Pancreas (tissue), 10 donors: ENCODE measurements at places on chromosomes 5 and 9. TPM values are rescaled to one million over a fixed set of nuclear protein-coding genes. Genes with fewer than 3 reads are reported as not detected.

- H3K4me1 ChIP-seq: no peaks in the 10 kb centered on the region
- no peak for DNase-seq
- H3K4me3 ChIP-seq: no peak overlapping the region
Observed at GRCh38 chr5:157217289-157218024, 36.8 kb downstream of the ITK start.

DNA sequence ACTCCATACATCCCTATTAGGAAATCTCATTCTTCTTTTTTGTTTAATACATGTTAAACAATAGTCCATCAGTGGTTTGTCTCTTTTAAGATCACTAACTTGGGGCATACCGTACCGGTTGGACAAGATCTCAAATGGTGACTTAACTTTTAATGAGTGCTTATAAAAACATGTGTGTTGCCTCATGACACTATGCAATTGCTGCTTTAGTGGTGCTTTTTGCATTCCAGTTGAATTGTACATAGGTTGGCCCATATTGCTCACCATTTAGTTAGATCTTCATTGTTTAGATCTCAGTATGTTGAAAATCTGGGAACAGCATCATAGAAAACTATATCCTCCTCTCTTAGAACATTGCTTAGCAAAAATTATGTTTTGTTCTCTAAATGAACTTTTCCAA, 17.8 kb downstream of the C9orf85 start:
- H3K4me1 ChIP-seq: peaks cover 4% of the 10 kb centered on the region
- H3K27ac ChIP-seq: no peak overlapping the region
- no peaks in the 10 kb centered on the region for H3K36me3 ChIP-seq
- no peak overlapping the region for H3K4me3 ChIP-seq
- DNase-seq: no peak
- no peaks in the 10 kb centered on the region for H3K27me3 ChIP-seq

DNA sequence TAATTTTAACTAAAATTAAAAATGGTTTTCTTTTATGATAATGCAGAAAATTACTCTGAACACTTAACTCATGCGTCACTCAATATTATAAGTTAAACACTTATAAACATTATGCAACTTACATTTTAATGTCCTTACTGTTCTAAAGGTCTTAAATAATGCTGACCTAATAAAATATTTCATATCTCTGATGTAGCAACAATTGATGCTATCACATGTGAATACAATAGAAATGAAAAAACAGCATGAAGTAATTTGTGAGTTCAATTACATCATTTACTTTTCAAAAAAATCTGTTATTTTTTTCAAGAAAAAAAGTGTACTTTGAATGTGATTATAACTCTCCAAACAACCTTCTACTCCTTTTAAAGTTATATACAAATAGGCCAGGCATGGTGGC, 26.4 kb upstream of the REEP5 start:
- no peak overlapping the region for H3K4me3 ChIP-seq
- no peaks in the 10 kb centered on the region for H3K36me3 ChIP-seq
- no peaks in the 10 kb centered on the region for H3K27me3 ChIP-seq
- no peak for DNase-seq
- H3K27ac ChIP-seq: no peak overlapping the region
- no peaks in the 10 kb centered on the region for H3K4me1 ChIP-seq

GRCh38 chr5:109345699-109346098, 64.1 kb downstream of the PJA2 start:
- peaks cover 16% of the 10 kb centered on the region for H3K36me3 ChIP-seq
- H3K4me3 ChIP-seq: no peak overlapping the region
- no peaks in the 10 kb centered on the region for H3K27me3 ChIP-seq
- H3K27ac ChIP-seq: no peak overlapping the region
- no peaks in the 10 kb centered on the region for H3K4me1 ChIP-seq

DNA sequence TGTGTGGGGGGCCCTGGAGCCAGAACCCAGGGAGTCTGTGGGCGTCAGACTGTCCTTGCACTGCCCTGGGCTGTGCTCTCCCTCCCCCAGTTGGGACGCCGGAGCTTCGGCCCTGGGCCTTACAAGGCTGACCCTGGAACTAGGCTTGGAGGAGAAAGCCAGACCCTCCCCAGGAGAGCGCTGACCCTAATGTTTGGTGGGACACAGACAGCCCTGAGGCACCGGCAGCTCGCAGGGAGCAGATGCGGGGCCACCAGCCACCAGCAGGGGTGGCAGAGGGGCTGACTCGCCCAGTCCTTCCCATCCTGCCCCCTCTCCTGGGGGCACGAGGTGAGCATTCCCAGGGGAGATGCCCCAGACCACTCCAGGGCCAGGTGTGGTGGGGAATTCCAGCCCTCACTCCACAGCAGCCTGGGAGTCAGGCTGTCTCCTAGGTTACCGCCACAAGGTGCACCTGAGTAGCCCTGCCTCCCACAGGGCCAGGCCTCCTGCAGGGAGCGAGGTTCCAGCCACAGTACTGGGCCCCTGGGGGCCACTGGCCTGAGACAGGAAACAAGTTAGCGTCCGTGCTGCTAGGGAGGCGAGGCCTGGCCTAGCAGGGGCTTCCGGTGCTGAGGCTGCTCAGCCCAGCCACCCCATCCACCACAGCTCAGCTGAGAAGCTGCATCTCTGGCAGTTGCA, 134.6 kb downstream of the OLFM1 start:
- H3K27ac ChIP-seq: no peak overlapping the region
- DNase-seq: no peak
- no peaks in the 10 kb centered on the region for H3K27me3 ChIP-seq
- H3K4me3 ChIP-seq: no peak overlapping the region
- H3K36me3 ChIP-seq: no peaks in the 10 kb centered on the region

DNA sequence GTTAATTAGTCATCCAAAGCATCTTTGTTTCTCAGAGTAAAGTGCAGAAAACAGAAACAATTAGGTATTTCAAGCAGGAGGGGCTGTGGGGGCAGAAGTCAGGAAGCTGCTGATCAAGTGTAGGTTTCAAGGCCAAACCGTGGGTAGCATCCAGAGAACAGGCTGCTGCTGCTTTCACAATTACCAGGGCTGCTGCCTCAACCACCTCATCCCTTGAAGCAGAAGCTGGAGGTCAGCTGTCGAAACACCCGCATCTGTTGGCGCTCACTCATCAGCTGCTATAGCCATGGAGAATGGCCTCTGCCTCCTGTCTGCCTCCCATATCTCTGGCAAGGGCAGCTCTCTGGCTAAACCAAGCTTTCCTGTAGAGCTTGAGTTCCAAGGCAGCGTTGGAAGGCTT, 122.9 kb upstream of the OSMR start:
- H3K4me3 ChIP-seq: no peak overlapping the region
- H3K27ac ChIP-seq: no peak overlapping the region
- no peaks in the 10 kb centered on the region for H3K27me3 ChIP-seq
- DNase-seq: no peak

KIF4B gene
- not detected for polyA plus RNA-seq

ZNF354C gene
- 0.91 TPM for polyA plus RNA-seq

DNA sequence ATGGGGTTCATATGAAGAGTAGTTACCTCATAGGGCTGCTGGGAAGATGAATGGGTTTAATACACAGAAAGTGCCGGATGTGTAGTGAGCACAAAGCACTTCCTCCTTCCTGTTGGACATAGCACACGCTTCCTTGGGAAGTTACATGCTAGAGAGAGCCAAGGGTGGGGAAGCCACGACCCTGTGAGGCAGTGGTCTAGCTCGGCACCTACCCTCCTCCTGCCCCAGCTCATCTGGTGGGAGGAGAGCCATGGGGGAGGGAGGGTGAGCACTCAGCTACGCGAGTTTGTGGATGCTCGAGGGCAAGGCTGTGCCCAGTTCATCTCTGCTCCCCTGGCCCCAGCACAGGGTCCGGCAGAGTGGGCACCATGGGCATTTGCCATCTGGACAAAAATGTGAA, 43.6 kb upstream of the NEK6 start:
- no peaks in the 10 kb centered on the region for H3K27me3 ChIP-seq
- DNase-seq: no peak
- no peak overlapping the region for H3K27ac ChIP-seq
- H3K4me3 ChIP-seq: no peak overlapping the region
- no peaks in the 10 kb centered on the region for H3K4me1 ChIP-seq

PCDH12 gene
- polyA plus RNA-seq: 0.65 TPM

- H3K27ac ChIP-seq: no peak overlapping the region
- H3K4me3 ChIP-seq: no peak overlapping the region
- no peaks in the 10 kb centered on the region for H3K27me3 ChIP-seq
- H3K36me3 ChIP-seq: no peaks in the 10 kb centered on the region
Observed at GRCh38 chr5:102638316-102638715, 116.8 kb upstream of the PAM start.

YIPF5 gene
- polyA plus RNA-seq: 5.6 TPM

GRCh38 chr5:141192110-141192725, at the start of gene PCDHB10:
TSS of gene PCDHB10 (plus strand) at chr5:141192353. CDS start at chr5:141192553, 200 bp downstream.
- H3K4me3 ChIP-seq: no peak within 1 kb of the TSS
- H3K27ac ChIP-seq: no peak within 1 kb of the TSS
- H3K36me3 ChIP-seq: no peaks in the 10 kb centered on the region
- no peaks in the 10 kb centered on the region for H3K4me1 ChIP-seq
- no peaks in the 10 kb centered on the region for H3K27me3 ChIP-seq
- DNase-seq: no peak

DNA sequence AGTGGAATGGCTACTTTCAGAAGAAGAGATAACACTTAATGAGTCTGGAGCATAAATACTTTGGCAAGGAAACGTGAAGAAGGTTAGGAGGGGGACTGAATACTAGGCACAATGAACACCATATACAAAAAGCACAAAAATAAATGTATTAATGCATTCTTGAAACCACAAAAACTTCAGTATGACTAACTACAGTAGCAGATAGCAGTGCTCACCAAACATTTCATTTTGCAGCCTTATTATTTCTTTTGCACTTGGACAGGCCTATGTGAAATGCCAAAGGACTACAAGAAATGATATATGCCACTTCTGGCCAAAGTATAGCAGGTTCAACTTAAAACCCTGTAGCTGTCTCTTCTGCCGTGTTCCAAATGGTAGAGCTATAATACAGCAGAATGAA, 26.3 kb downstream of the UBQLN1 start:
- H3K4me3 ChIP-seq: no peak overlapping the region
- H3K4me1 ChIP-seq: peaks cover 9% of the 10 kb centered on the region
- no peaks in the 10 kb centered on the region for H3K27me3 ChIP-seq
- H3K27ac ChIP-seq: no peak overlapping the region
- H3K36me3 ChIP-seq: peaks cover 9% of the 10 kb centered on the region
- DNase-seq: no peak

DNA sequence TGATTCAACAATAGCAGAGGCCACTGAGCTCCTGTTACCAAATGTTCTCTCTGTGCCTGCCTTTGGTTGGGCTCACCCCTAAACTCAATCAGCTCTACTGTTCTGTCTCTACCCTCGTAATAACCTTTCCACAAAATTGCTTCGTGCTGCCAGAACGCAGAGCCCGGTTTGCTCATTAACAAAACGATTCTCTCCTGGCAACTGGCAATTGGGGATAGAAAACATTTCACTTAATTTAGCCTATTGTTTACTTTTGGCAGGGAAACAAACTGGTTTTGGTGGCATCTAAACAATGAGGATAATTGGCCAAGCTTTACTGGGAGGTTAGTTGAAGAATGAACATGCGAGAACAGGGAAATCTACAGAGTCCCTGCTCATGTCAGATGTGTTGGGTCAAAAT, 56.6 kb downstream of the SLC28A3 start:
- H3K4me3 ChIP-seq: no peak overlapping the region
- no peak for DNase-seq
- no peaks in the 10 kb centered on the region for H3K27me3 ChIP-seq
- no peak overlapping the region for H3K27ac ChIP-seq
- no peaks in the 10 kb centered on the region for H3K4me1 ChIP-seq

DNA sequence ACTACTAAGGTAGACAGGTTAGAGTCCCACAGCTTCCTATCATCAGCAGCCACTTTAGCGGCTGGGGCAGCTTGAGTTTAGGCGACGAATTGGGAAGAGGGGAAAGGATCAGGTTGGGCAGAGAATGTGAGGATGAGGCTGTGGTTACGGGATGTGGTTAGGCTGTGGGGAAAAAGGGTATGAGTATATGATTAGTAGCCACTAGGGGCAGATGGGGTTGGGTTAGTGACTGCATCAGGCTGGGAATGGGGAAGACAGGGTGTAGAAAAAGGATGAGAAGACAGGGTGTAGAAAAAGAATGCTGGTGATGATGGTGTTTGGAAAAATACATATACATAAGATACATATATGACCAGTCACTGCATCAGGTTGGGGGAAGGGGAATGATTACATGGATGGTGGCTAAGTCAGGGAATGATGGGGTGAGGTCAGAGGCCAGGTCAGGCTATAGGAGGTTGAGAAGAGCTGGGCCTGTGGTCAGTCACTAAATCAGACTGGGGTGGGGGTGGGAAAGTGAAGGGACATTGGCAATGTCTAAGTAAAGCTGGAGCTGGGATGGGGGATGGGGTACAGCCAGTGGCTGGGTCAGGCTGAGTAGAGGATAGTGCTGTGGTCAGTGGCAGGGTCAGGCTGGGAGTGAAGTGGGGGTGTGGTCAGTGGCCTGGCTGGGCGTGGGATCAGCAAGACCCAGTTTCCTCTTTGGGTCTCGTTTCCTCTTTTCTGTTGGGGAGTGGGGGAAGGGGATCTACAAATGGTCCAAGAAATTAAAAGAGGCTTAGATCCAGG, 2.1 kb downstream of the TLN1 start:
- peaks cover 26% of the 10 kb centered on the region for H3K4me1 ChIP-seq
- no peaks in the 10 kb centered on the region for H3K27me3 ChIP-seq
- DNase-seq: no peak
- no peaks in the 10 kb centered on the region for H3K36me3 ChIP-seq

DNA sequence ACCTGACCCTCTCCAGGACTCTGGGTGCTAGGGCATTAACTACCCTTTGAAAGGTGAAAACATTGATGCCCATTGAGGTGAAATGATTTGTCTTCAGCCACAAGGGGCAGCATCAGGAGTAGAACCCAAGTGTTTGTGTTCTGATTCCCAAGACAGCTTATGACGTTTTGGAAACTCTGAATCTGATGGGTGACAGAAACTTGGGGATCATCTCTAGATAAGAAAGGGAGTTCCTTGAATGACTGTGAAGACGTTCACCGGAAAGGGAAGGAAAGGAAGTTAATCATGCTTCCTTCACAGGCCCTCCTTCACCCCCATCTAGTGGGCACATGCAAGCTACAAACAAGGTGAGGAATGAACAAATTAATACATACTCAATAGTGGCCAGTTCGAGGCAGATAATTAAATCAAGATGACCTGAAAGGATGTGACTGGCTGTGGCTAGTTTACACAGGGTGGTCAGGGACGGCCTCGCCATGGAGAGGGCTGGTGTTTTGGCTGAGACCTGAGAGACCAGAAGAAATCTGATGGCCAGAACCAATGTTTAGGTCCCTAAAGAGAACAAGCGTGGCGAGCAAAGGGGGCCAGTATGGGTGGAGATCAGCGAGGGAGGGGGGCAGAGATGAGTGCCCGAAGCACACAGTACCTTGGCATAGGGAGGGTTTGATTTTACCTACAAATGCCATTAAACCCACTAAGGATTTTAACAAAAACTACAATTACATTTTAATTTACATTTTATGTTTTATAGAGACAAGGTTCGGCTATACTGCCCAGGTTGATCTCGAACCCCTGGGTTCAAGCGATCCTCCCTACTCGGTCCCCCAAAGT, 937 bp upstream of the SLC26A2 start:
- no peaks in the 10 kb centered on the region for H3K4me1 ChIP-seq
- H3K27me3 ChIP-seq: no peaks in the 10 kb centered on the region
- DNase-seq: peak; percentile 15
